ENCODE measurements at places on chromosomes 3 and 15.

GRCh38 chr3:147640781-147641180 lies 231.6 kb downstream of the ZIC1 start:
- no peak for DNase-seq

GRCh38 chr15:47586653-47587224 lies 130.6 kb upstream of the SEMA6D start:
- no peak for DNase-seq

DNA sequence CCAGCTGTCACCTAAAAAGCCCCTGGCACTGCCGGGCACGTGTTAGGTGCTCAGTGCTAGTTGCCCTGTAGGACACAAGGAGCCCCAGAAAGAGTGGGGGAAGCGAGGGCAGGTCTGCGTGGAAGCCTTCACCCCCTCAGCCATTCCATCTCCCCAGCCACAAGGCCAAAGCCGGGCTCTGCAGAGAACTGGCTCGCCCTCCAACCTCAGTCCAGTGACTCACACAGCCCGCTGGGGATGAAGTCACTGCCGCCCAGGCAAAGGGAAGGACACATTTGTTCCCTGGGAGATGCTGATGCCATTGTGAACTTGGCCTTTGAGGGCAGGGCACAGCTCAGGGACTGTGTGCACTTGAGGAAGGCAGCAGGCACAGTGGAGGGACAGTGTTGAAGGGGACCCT lies 48.1 kb downstream of the IQSEC1 start:
- peak; percentile 52 for DNase-seq

DNA sequence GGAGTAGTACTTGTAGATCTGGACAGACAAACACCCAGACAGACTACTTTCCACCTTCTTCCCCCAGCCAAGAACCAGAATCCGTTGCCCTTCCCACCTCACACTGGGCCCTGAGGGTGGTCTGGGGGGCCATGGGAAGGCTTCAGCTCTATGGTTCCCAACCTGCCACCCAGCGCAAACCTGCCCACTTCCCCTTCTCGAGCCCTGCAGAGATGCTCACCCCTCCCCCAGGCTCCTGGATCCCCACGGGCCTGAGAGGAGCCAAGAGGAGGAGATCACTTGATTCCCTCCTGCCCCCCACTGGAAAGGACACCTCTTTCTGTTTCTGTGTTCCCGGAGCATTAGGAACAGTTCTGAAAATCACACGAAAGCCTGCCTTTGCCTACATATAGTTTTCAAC lies 8.7 kb downstream of the STRA6 start:
- DNase-seq = no peak

DNA sequence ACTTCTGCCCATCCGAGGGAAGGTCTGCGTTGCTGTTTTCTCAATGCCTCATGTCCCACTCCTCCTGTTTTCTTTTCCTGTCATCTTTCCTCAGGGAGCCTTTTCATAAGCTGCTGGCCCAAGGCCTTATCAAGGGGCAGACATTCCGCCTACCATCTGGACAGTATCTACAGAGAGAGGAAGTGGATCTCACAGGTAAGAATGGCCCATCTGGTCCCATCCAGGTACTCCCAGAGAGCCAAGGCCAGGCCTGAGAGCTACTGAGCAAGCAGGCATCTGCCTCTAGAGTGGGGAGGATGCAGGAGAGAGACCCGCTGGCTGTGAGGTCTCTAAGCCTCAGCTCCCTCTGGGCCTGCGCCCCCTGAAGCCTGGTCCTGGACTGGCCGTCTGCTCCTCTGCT lies 81.5 kb upstream of the LIMD1 start:
- DNase-seq = no peak

DNA sequence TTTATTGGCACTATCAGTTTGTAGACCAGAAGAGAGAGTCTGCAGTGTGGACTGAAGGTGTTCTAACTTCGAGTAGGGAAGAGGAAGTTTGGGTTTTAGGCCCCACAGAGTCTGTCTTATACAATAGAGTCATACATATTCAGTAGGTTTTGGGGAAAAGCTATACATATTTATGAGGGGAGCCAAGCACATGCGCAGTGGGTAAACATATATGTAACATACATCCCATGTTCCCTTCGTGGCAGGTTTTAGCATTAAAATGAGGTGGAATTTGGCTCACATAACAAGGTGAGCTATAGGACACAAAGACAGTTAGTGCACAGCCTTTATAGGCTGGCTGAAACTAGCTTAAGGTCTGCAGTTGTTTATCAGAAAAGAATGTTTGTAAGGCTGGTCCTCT lies 4.9 kb downstream of the GALK2 start:
- DNase-seq = no peak

DNA sequence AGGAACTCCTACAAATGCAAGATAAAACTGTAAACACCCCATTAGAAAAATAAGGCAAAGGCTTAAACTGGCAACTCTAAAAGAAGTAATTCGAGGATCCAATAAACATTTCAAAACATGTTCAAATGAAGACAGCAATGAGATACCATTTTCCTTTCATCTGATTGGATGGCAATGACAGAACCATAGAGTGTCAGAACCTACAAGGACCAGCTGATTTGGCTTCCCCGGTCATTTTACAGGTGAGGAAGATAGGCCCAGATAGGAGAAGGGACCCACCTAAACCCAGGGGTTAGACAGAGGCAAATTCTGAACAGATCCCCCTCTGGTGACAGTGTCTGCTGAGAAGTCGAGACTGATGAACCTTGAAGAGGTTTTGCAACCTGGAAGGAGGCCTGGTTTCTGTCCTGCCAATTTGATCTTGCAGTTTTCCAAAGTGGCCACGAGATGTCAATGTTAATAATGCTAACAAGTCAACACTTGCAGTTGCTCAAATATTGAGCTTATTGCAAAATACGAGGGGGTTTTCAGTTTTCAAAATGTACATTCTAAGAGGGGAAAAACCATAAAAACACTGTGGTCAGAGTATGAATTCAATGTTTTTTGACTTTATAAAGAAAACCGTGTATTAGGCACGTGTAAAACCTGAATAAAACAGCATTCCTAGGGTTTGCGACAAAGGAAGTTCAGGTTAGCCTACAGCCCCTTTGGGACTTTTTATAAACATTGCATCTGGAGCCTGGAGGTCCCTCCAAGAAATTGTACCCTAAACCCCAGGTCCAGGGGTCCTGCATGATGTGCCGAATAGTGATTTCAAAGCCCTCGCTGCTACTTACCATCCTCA lies 21.5 kb downstream of the CFAP161 start:
- peak; percentile 66 for DNase-seq

GRCh38 chr15:59896663-59897074 lies 107.4 kb upstream of the FOXB1 start:
- DNase-seq = no peak

DNA sequence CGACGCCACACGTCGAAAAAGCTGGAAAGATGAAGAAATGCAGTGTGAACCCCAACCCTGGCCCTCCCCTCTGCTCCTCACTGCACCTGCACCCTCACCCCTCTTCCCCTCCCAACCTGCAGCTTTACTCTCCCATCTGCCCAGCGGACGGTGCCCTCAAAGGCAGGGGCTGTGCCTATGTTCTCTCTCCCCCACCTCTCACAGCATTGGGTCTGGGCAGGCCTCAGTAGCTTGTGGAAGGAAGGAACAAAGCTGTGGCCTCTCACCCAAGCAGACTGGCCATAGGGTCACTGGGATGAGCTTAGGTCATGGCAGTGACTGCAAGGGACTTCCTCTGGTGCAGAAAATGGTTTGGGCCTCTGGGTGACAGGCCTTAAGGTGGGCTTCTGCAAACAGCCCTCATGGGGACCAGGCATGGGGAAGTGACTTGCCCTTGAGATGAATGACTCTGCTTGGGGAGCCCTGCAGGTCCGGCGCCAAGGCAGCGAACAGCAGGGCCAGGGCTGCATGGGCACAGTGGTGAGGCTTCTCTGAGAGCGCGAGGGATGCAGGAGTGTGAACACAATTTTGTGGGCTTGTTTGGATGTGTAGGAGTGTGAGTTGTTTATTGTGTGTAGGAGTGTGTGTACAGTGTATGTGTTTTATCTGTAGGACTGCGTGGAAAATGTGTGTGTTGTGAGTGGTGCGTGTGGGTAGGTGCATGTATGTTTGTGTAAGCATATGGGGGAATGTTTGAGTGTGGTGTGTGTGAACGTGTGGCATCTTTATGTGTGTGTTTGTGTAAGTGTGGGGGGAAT lies 29.2 kb downstream of the SRPRB start:
- no peak for DNase-seq

DNA sequence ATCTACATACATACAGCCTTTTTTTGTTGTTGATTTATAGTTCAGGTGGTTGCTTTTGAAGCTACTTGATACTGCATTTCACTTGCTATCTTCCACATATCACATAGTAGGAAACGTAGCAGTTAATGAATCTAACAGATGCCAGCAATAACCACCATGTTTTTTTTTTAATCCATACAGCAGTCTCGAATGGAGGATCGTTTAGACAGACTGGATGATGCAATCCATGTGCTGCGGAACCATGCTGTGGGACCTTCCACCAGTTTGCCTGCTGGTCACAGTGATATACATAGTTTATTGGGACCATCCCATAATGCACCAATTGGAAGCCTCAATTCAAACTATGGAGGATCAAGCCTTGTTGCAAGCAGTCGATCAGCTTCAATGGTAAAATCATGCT lies 123.2 kb upstream of the CGNL1 start:
- DNase-seq = no peak

DNA sequence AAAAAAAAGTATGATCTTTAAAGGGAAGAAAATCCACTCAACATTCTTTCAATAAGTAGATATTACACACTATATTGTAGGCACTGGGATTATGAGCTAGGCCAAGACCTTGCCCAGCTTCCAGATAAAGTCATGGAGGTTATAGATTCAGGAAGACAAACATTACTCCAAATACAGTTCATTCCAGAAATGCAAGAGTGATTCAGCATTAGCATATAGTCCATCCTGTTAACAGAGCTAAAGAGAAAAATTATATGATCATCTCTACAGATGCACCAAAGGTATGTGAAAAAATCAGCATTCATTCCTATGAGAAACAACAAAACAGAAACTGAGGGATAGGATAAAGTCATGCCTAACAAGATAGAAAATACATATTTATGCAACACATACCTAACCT lies 42.1 kb upstream of the NSMCE3 start:
- DNase-seq = no peak

DNA sequence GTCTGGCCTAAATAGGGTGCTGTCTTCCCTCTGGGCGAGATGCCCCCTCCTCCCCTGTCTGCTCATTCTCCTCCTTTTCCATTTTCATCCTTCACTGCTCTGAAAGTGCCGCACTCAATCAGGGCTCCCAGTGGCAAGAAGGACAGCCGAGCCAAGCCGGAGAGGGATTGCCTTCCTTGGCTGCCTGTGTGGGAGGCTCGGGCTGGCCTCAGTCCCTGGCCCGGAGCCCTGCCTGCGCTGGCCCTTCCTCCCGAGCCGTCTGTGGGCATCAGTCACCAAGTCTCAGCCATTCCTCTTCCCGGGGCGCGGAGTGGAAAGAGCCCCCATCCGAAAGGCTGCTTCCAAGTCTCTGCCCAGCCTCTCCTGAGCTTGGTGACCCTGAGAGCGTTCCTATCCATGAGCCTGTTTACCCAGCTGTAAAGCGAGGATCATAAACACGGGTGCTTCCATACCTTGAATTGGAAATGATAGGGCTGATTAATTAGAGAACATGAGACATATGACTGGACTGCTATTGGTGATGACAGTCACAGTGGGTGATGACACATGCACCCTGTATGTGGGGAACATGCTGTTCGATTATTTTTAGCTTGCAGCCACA lies 59.1 kb upstream of the TLE3 start:
- DNase-seq = peak; percentile 11

- peak; percentile 49 for DNase-seq
Measured at GRCh38 chr3:125055913-125056745, at the start of gene HEG1. TSS of gene HEG1 (minus strand) at chr3:125055997. CDS start at chr3:125055890, 107 bp downstream.

- DNase-seq = no peak
Measured at GRCh38 chr15:90981681-90982080, 12.7 kb downstream of the PRC1 start.

GRCh38 chr15:64779024-64779423 lies 3.6 kb upstream of the RBPMS2 start:
- DNase-seq = no peak

GRCh38 chr3:105039004-105039403 lies 327.7 kb upstream of the ALCAM start:
- no peak for DNase-seq

- DNase-seq = no peak
Measured at GRCh38 chr15:88617790-88618189, 3.4 kb upstream of the AEN start.

All from caudate nucleus (tissue), 63 donors.